ENCODE measurements at places on chromosomes 3 and 15. TPM values are rescaled to one million over a fixed set of nuclear protein-coding genes. Genes with fewer than 3 reads are reported as not detected.

The MASP1 gene
- 9.9 TPM for total RNA-seq

- DNase-seq = no peak
These were observed 247.6 kb upstream of the RORA start for GRCh38 chr15:61476741-61477140.

The FOXB1 gene
- not detected for total RNA-seq

GRCh38 chr3:130378677-130379191 is 33.3 kb downstream of the COL6A5 start:
- DNase-seq = no peak

DNA sequence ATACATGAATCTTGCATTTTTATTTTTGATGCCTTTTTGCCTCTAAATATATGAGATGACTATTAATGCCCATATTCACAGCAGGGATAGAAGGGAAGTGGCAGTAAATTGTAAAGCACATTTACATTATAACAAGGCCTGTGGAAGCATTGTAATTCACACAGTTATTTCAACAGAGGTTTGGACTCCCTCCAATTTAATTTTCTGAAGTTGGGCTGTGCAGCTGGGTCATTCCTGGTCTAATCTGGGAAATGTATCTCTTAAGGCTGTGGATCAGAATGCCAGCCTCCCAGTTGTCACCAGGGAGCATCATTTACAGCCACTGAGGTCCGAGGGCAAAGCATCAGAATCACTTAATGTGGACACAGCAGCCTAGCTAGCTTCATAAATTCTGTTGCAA is 434.5 kb downstream of the MFSD1 start:
- no peak for DNase-seq

- DNase-seq = no peak
These were observed 165.3 kb downstream of the FNDC3B start for GRCh38 chr3:172204716-172205115.

The NME9 gene
- 0.48 TPM for total RNA-seq

DNA sequence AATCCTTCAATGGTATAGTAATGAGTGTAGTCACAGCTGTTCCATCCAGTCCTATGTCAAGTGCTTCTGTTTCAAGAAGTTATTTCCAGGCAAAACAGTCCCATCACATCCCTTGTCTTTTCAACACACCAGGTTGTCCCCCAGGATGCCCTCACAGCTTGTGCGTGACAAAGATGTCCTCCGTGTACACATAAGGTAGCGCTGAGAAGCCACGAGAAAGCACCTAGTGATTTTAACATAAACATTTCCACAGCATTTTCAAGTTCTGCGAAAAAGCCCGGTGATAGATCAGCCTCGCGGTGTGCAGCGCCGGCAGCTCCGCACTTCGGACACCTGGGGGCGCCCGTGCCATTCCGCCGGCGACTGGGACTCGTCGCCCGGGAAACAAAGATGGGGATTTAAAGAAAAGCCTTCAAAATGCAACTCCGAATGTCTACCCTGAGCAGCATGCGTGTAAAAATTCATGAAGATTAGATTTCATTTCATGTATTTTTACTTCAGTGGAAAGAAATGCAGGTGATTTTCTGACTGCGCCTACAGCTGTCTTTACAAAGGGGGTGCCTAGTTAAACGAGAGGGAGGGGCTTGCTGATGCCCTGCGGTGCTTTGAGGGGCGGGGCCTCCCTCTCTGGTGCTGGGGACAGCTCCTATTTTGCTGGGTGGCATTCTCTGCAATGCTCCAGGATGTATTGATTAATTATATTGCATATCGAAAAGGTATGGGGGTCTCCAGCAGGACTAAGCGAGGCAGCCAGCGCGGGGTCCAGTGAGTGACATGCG is 49.9 kb downstream of the KY start:
- DNase-seq = no peak
